ENCODE measurements at places on chromosomes 4 and X.

DNA sequence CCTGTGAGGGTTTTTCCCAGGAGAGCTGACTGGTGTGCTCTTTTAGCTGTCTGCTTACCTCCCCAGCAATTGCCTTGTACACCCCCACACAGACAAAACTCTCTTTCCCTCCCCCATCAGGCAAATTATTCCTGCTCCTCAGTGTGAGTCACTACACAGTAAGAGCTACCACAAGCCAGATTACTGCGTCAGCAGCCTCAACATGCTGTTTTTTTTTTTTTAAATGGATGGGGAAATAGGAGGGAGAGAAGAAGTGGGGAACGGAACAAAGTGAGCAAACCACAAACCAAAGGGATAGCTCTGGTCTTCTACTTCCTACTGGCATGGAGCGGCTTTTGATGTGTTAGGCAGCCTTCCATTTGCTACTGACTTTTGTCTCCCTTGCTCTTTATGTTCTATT, 107.5 kb upstream of the ACSL4 start:
- no peak for DNase-seq

GRCh38 chr4:78131403-78131802, 74.3 kb downstream of the FRAS1 start:
- no peak for DNase-seq

GRCh38 chr4:181874602-181875001, 368.6 kb upstream of the TENM3 start:
- DNase-seq, result no peak

- no peak for DNase-seq
Observed at GRCh38 chr4:133270021-133270570, 121.0 kb downstream of the PCDH10 start.

Measured in activated T-cell treated with anti-CD3 and anti-CD28 coated beads, Interleukin-2, amount 50 U/mL, for 1 hour (primary cell).